ENCODE measurements at places on chromosomes 6 and 20. TPM values are rescaled to one million over a fixed set of nuclear protein-coding genes. Genes with fewer than 3 reads are reported as not detected.

DNA sequence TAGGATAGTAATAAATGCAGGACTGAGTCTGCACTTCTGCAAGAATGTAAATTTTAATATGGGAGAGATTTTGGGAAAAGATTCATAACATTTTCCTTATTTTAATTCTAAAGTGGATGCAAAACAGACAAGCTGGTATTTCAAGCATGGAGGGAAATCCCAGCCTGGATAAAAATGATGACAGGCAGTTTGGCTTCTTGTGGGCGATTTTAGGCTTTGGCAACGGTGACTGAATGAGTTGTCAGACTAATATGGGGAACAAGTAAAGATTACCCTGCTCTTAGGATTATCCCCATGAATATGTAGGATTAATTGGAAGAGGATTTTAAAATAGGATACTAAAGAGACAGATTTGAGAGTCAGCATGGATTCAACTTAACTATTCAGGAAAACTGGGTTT lies 21.0 kb downstream of the OGFRL1 start:
- no peak for DNase-seq

DNA sequence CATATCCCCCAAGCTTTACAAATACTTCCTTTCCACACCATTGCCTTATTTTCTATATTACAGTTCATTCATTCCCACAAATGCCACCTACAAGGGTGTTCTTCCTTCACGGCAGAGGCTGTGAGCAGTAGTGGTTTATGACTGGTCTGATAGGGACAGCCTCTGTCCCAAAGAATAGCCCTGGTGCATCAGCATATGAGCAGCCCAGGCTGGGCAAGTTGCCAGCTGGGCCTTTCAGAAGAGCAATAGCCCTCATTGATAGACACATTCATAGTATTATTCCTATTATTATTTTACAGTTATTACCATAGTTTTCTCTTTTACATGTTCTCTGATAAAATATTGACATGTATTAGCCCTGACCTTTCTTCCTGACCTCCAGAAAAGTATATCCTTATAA lies 149.9 kb downstream of the MMS22L start:
- DNase-seq, result no peak

Gene NPEPL1
- total RNA-seq, result 23.7 TPM

- DNase-seq, result no peak
Observed at GRCh38 chr20:39421571-39422105, 459.5 kb downstream of the DHX35 start.

Gene GABRR1
- not detected for total RNA-seq

DNA sequence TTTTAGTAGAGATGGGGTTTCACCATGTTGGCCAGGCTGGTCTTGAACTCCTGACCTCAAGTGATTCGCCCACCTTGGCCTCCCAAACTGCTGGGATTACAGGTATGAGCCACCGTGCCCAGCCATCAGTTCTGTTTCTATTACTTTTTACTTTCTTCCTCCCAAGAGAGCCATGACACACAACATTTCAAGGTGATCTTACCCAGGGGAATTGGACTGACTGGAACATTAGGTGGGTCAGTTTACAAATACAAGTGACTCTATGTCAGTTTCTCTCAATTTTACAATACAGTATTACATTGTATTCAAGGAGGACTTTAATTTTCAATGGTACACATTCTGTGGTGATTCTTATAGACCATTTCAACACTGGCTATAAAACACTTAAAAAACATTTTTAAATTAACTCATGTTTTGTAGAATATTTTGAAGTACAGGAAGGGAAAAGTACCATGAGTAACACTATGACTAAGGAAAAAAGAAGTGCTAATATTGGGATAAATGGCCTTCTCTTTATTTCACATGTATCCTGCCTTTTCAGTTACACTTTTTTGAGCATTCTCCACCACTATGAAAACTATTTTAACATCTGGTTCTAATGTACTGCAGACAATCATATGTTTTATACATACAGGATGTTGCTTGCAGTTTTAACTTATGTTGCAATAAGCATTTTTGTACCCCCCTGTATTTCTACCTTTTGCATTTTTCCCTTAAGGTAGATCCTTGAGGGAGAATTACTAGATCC lies 8.4 kb downstream of the TPBG start:
- DNase-seq, result peak; percentile 60

DNA sequence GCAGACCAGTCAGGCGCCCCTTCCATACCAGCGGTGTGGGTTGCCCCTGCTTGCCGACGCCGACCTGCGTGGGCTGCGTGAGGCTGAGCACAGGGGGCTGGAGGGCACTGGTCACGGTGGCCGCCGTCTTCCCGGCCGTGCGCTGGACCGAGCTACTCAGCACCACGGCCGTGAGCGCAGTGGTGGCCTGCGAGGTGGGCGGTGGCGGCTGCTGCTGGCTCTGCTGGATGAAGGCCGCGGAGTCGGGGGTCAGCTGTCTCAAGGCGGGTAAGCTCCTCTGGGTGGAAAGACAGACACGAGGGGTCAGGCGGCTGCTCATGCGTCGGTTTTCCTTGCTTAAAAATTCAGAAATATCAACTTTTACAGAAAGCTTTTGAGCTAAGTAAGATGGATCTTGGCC lies 59.2 kb downstream of the TAF4 start:
- no peak for DNase-seq

DNA sequence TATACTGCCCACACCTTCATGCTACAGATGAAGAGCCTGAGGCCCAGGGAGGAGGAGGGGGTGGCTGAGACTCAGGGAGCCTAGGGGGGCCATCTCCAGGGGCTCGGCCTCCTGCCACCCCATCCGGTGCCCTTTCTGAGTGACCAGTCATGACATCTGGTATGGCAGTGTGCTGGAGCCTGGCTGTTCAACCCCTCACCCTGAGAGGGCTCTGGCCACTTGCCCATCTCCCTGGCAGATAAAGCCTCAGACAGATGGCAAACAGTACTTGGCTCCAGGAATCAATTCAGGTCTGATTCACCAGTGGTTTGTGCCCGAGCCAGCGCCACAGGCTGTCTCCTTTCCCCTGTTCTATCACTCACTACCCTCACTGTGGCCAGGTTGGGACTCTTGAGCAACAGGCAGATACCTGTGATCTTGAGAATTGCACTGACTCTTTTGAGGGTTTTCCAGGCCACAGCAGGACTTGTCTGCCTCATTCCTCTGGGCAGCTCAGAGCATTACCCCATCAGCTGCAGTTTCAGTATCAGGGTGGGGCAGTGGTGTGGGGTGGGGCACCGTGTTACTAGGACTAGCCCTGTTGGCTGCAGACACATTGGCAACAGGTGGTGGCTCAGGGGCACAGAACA lies 22.8 kb downstream of the SRSF3 start:
- peak; percentile 98 for DNase-seq

DNA sequence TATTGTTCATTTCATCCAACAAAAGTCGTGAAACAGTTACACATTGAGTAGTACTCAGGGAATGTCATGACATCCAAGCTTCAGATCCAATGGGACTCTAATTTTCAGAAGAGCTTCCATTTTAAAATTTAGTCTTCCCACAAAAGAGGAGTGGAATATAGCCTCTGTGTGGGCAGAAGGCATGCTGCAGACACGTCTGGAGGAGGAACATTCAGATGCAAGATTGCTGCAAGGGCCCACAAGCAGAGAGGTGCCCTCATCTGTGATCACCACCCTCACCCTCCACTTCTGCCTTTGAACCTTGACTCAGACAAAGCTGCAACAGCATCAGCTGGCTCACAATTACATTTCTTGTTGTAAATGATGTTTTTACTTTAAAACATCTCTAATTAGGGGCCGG lies 29.9 kb downstream of the NRN1 start:
- no peak for DNase-seq

Gene KCNK5
- 0.26 TPM for total RNA-seq

- no peak for DNase-seq
Observed at GRCh38 chr6:6357032-6357431, 36.6 kb upstream of the F13A1 start.

Gene GJA10
- not detected for total RNA-seq

Data from bronchial epithelial cell (primary cell).